NCI-H1048 (cell line): ENCODE measurements at places on chromosomes 16 and 17.

DNA sequence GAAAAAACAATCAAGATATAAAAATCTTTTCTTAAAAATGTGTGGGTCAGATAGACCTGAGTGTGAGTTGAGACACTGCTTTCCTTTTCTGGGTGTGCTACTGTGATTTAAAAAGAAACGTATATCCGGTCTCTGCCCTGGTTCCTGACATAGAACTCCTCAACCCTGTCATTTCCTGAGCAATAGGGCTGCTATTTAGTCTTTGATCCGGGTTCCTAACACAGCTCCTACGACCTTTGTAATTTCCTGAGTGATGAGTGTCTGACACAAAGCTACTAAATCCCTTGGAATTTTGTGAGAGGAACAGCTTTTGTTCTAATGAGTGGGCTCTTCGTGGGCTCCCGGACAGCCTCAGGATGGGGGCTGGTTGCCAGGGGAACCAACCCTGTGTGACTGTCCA, 93.9 kb upstream of the FA2H start:
- DNase-seq: no peak

- DNase-seq: no peak
These were observed 656.4 kb upstream of the CDH8 start for GRCh38 chr16:62692685-62693084.

- DNase-seq: no peak
These were observed 26.2 kb downstream of the TEKT5 start for GRCh38 chr16:10668322-10669045.

DNA sequence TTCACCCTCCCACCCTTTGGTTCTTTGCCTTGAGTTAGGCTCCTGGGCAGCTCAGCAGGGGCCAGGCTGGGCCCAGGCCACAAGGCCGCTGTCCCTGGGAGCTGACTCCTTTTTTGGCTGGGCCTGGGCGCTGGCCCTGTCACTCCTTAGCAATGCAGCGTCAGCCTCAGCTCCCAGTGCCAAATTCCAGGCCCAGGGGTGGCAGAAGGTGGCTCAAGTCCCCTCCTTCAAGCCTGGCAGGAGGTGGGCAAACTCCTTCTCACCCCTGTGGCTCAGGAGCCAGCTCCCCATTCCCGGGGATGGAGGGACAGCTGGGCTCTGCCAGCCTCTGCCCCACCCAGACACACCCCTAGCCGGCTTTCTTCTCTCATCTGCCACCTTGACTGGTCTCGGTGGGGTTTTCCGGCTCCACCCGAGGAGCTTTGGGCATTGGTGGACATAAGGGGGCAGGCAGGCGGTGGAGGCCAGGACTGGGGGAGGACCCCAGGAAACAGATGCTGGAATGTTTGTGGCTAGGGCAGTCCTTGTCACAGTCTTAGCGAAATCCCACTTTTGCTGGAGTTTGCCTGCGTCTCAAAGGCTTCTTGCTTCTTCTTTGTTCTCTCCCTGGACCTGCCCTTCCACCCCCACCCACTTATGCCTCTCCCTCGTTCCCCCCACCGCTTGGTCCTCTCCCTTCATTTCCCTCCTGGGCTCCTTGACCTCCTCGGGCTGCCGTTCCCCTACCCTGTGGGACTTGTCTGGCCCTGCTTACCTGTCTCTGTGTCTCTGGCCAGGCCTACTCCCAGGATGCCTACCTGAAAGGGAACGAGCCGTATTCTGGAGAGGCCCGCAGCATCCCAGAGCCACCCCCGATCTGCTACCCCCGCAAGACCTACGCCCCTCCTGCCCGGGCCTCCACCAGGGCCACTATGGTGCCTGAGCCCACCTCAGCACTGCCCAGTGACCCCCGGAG, 37.4 kb downstream of the ARHGAP23 start:
- DNase-seq: no peak

DNA sequence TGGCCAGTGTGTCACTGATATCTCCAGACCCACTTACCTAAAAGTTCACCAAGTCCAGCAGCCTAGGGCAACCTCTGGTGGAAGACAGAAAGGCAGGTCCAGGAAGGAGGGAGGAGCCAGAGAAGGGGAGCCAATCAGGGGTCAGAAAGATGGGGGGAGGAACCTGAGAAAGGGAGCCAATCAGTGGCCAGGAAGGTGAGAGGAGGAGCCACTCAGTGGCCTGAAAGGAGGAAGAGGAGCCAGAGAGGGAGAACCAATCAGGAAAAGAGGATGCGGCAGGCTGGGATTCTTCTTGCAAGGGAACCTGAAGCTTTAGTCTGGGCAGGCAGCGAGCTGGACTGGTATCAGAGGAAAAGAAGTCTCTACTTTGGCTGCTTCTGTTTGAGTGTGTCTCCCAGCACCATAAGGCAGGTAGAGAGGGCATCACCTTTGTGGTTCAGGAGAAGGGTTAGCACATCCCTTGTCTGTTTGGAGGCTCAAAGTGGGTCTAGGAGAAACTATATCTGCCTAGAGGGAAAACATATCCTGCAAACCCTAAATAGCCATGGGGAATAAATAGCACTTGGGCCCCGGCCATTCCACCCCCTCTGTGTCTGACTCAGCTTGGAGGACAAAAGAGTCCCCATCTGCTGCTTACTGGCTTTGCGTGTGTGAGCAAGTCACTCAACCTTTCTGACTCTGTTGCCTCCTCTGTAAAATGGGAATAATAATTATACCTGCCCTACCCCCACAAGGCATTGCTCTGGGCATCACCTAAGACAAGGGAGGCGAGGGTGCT, 43.4 kb upstream of the CRHR1 start:
- DNase-seq: peak; percentile 53

- no peak for DNase-seq
These were observed 11.9 kb upstream of the SLC4A1 start for GRCh38 chr17:44279666-44280391.

GRCh38 chr16:89720551-89720812, 216 bp downstream of the VPS9D1 start:
- DNase-seq: no peak

DNA sequence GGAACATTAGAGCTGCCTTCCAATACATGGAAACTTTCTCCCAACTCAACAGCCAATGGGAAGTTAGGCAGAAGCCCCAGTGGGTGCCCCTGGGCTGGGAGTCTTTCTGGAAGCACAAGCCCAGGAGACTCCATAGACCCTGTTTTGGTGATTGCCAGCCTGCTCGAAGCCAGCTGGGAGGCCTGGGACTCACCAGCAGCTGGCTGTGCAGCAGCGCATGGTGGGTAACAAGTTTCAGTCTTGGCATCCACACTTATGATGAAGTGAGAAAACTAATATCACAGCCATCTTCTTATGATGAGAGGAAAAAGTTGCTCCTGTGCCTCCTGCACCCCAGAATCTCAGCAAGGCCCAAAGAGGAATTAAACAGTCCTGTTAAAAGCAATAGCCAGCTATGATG, 522.5 kb upstream of the CDH5 start:
- no peak for DNase-seq

GRCh38 chr16:54093281-54093680, 193.3 kb downstream of the IRX3 start:
- DNase-seq: no peak

GRCh38 chr16:921321-921905, 49.4 kb downstream of the LMF1 start:
- DNase-seq: no peak

DNA sequence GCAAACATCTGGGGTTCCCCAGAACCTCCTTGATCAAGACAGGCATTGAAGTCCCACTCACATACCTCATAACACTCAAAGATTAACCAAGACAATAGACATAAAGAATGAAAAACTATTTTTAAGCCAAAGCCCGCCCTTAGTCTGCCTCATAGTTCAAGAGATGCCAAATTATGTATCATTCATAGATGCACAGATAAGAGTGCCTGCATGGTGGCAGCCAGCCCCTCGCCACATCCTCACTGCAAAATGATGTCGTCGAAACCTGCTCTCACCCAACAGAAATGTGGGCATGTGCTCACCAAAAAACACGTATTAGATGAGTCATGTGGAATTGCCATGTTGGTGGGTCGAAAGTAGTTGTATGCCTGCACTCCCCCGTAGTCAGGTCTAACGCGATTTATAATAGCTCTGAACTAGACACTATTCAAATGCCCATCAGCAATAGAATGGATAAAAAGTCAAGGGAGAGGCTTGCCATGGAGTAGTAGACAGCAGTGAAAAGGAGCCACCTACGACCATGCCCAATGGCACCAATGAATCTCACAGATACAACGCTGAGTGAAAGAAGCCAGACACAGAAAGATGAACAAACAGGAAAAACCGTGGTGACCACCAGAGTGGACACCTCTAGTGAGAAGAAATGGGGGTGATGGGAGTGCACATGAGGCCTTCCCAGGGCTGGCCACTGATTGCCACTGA, 64.8 kb downstream of the C16orf95 start:
- DNase-seq: no peak

- no peak for DNase-seq
These were observed 808 bp upstream of the RGS11 start for GRCh38 chr16:276426-277077.

GRCh38 chr17:70539132-70539924, 370.0 kb downstream of the KCNJ2 start:
- no peak for DNase-seq

DNA sequence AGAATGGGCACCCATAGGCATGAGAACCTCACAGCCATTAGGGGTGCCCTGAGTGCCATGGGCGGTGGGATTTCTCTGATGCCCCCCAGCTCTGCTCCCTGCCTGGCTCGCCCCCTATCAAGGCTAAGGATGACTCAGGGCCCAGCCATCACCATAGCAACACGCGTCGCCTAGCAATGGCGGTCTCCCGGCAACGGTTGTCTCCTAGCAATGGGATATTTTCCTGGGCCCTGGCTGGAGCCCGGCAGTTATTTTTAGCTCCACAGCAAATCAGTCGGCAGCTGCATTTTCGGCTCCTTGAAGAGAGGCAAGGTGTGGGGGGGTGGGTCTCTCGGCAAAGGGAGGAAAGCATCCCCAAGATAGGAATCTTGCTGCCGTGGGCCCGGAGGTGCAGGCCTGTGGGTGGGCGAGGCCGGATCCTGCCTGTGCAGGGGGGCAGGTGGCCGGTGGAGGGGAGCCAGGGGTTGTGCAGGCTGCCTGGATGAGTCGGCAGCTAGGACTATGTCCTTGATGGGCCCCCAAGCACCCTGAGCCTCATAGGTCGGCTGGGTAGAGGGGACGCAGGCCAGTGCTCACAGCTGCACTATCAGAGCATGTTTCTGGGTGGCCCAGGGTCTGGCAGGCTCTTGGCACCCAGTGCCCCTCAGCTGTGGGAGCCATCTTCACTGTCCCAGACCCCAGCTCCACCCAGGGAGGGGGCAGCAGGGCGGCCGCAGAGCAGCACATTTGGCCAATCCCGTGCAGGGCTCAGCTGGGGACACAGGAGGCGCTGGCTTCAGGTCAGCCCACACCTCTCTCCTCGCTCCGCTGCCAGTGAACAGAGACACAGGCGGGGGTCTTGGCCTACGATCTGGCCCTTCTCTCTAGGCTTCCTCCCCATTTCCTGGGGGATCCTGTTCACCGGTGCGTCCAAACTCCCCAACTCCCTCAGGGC, 4.2 kb upstream of the FBXL16 start:
- DNase-seq: no peak

- no peak for DNase-seq
These were observed 4.8 kb downstream of the SLC7A5 start for GRCh38 chr16:87864331-87864989.

DNA sequence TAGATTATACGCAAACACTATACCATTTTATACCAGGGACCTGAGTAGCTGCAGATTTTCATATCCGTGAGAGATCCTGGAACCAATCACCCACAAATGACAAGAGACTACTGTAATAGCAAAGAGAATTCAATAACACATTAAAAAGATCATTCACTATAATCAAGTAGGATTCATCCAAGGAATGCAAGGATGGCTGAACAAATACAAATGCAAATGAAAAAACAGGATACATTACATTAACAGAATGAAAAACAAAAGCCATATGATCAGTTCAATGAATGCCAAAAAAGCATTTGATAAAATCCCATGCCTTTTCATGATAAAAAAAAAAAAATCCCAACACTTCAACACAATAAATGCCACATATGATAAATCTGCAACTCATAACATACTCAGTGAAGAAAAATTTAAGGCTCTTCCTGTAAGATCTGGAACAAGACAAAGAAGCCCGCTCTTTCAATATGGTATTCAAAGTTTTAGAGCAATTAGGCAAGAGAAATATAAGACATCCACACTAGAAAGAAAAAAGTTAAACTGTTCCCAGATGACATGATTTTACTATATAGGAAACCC, 29.0 kb downstream of the N4BP1 start:
- no peak for DNase-seq
